ENCODE measurements at places on chromosomes 1 and 21.

GRCh38 chr1:101346419-101346818 is 109.6 kb downstream of the S1PR1 start:
- DNase-seq = no peak

GRCh38 chr1:169132512-169133227 is 26.2 kb downstream of the ATP1B1 start:
- DNase-seq = no peak

GRCh38 chr1:2282556-2283270 is 54.6 kb downstream of the SKI start:
- DNase-seq = peak; percentile 23

GRCh38 chr21:15224346-15225086 is 159.7 kb upstream of the NRIP1 start:
- no peak for DNase-seq

GRCh38 chr1:156886583-156887281 is 6.8 kb upstream of the PEAR1 start:
- peak; percentile 9 for DNase-seq

GRCh38 chr1:159352436-159352835 is 50.3 kb downstream of the FCER1A start:
- DNase-seq = no peak

DNA sequence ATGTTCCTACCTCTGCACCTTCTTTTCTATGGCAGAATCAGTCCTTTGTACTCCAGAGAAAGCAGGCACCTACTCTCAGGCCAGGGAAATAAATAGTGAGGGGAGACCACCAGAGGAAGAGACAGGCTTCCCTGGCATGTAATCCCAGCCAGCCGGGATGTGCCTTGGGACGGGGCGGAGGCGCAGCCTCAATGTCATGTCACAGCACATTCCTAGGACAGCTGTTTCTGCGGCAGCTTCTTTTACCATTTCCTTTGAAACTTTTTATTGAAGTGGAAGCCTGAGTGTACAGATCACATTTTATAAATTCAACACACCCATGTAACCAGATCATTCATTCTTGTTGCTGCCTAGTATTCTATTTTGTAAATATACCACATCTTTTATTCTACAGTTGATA is 67.9 kb upstream of the ZNF326 start:
- DNase-seq = no peak

DNA sequence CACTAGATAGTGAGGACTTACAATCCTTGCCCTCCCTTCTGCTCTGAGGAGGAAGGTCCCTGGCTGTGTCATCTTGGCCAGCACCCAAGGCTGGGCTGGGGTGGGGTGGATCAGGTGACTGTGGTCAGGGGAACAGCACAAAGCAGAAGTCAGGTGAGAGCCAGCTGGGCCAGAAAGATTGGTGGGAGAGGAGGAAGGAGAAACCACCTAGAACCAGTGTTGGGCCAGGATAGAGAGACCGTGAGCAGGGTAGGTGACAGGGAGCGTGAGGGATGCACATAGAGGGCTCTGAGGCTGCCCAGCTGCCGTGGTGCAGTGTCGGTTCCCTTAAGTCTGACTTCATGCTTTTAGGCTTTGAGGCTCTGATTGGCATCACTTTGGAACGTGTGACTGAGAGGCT is 22.7 kb downstream of the NCF2 start:
- peak; percentile 73 for DNase-seq

GRCh38 chr1:236429715-236430274 is 35.7 kb downstream of the EDARADD start:
- DNase-seq = no peak

GRCh38 chr1:77499466-77499865 is 183.0 kb downstream of the ZZZ3 start:
- peak; percentile 56 for DNase-seq

- DNase-seq = peak; percentile 30
These were observed 738 bp downstream of the INTS7 start for GRCh38 chr1:212034516-212035122.

GRCh38 chr1:199124351-199124750 is 485.5 kb downstream of the PTPRC start:
- DNase-seq = no peak

DNA sequence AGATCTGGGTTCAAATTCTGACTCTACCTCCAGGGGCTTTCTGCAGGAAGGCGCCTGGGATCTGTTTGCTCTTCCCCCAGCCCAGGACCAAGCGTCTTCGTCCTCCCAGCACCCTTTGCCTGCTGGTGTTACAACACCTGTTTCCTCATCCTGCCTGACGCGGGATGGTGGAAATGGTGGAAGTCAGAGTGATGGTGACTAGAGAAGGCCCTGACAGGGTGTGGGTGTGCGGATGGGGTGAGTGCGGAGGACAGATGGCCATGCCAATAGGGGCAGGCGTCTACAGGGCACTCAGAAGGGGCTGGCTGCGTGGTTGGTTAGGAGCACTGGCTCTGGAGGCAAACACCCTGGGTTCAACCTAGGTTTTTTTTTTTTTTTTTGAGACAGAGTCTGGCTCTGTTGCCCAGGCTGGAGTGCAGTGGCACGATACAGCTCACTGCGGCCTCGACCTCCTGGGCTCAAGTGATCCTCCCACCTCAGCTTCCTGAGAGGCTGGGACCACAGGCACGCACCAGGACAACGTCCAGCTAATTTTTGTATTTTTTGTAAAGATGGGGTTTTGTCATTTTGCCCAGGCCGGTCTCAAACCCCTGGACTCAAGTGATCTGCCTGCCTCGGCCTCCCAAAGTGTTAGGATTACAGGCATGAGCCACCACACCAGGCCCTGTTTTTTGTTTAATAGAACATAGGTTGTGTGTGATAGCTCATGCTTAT is 1.5 kb downstream of the THEMIS2 start:
- peak; percentile 60 for DNase-seq

GRCh38 chr1:205667909-205668643 is 12.2 kb downstream of the SLC45A3 start:
- DNase-seq = peak; percentile 37

GRCh38 chr1:117644696-117645311 is 39.0 kb downstream of the TENT5C start:
- DNase-seq = no peak

DNA sequence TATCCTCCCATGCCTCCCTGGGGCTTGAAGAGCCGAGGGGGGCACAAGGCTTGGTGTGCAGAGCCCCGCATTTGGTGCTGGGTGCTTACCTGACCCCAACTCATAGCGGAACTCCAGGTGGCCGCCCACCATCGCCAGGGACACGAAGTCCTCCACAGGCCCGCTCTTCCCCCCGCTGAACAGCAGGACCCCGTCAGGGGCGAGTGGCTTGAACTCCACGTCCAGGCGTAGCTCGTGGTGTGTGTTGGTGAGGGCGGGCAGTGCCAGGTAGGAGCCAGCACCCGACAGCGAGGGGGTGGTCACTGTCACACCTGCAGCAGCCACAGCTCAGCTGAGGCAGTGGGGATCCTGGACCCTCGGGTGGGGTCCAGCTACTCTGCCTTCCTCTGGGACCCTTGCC is 17.2 kb downstream of the LDLRAD2 start:
- DNase-seq = no peak

DNA sequence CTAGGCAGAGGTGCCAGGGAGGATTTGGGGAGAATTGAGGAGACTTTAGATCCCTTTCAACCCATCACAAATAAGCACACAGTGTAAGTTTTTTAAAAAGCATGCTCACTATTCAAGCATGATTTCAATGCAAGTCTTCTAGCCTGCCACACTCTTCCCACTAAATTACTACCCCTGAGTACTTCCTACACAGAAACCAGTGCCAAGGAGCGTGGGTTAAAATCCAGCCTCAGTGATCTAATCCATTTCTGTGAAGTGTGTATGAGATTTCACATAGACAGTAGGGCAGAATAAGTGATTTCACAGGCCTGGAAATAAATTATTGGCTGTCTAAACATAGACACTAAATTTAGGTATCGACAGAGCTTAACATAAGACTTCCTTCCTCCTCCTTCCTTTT is 142.9 kb upstream of the ATP1B1 start:
- no peak for DNase-seq

DNA sequence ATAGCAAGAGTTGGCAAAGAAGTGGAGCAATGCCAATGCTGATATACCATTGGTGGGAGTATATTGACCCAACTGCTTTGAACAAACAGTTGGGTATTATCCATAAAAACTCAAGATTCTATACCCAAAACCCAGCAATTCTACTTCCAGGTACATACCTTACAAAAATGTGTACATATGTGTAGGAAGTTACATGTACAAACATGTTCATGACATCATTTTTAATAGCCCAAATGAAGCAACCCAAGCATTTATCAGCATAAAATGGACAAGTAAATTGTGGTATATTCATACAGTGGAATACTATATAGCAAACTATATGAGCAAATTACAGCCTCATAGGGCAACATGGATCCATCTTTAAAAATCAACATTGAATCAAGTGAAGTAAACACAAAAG is 20.9 kb downstream of the RWDD3 start:
- no peak for DNase-seq

GRCh38 chr1:240074908-240075307 is 16.8 kb upstream of the FMN2 start:
- DNase-seq = no peak

Measured in right cardiac atrium (tissue), 5 donors.